ENCODE measurements at places on chromosomes 6 and 20.

- peak overlapping the region; percentile 70 for H3K27ac ChIP-seq
- peaks cover 46% of the 10 kb centered on the region for H3K4me1 ChIP-seq
- no peaks in the 10 kb centered on the region for H3K27me3 ChIP-seq
- no peak overlapping the region for H3K4me3 ChIP-seq
Observed at GRCh38 chr6:43492673-43493072, 15.3 kb downstream of the TJAP1 start.

- no peaks in the 10 kb centered on the region for H3K27me3 ChIP-seq
- no peak for DNase-seq
- H3K4me1 ChIP-seq = no peaks in the 10 kb centered on the region
Observed at GRCh38 chr6:19603721-19604120, 233.4 kb upstream of the ID4 start.

GRCh38 chr6:116003668-116004067, 57.0 kb downstream of the FRK start:
- H3K27ac ChIP-seq = no peak overlapping the region
- DNase-seq = no peak
- H3K36me3 ChIP-seq = no peaks in the 10 kb centered on the region

DNA sequence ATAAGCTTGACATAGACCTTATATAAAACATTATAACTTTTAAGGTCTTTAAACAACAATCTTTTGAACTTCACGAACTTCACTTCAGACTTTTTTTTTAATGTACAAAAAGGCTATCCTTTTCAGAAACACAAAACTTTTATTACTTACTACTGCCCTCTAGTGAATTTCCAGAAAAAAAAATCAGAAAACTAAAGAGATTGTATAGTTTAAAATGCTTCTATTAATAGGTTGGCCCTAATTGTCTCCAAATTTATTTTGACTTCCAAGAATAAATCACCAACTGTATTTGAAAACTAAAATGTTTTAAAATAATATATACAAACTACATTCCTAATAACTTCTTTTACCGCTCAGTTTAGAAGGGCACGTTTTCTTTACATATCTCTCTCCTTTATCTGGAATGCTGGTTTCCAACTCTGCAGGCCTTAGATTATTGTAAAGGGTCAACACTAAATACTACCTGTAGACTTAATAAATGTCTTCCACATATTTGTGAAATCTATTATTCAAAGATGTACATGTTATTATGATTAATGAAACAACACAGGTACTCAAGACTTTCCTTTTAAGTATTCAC, 66.8 kb downstream of the LMBRD1 start:
- DNase-seq = peak; percentile 7
- no peaks in the 10 kb centered on the region for H3K36me3 ChIP-seq
- no peaks in the 10 kb centered on the region for H3K4me1 ChIP-seq
- no peak overlapping the region for H3K4me3 ChIP-seq
- no peaks in the 10 kb centered on the region for H3K27me3 ChIP-seq
- no peak overlapping the region for H3K27ac ChIP-seq

GRCh38 chr6:116761779-116762178, 3.7 kb downstream of the FAM162B start:
- H3K4me3 ChIP-seq = no peak overlapping the region
- no peak overlapping the region for H3K27ac ChIP-seq
- H3K36me3 ChIP-seq = no peaks in the 10 kb centered on the region
- DNase-seq = no peak

DNA sequence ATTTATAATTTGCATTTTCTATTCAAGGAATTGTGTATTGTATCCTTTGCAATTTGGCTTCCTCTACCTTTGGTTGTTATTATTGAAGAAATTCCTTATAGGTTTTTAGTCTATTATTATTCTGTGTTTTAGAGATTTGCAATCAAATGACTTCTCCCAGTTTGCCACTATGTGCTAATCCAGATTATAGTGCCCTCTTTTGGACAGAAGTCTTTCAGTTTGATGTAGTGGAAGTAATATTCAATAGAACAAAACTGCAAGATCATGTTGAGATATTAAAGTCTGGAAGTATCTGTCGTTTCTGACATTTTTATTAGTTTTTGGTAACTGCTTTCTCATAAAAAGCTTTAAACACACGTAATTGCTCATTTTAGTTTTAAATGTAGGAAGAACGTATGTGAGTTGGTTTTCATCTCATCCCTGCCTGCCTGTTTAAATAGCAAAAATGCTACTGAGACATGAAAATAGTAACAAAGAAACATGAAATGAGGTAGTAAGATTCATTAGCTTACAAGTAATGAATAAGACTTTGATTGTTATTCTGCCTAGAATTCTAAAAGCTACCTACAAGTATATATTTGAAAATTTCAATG, 72.8 kb downstream of the RTN4IP1 start:
- no peaks in the 10 kb centered on the region for H3K36me3 ChIP-seq
- H3K27me3 ChIP-seq = no peaks in the 10 kb centered on the region
- no peaks in the 10 kb centered on the region for H3K4me1 ChIP-seq

All from IMR-90 (cell line).